Memory B cell (primary cell): ENCODE measurements at places on chromosomes 3 and 15.
A peak's percentile ranks its signal among the peaks of the same experiment; 100 is the strongest.

- DNase-seq = no peak
Observed at GRCh38 chr15:52080031-52080430, 32.5 kb downstream of the BCL2L10 start.

- DNase-seq = no peak
Observed at GRCh38 chr3:100436951-100437350, 35.6 kb downstream of the LNP1 start.

- DNase-seq = no peak
Observed at GRCh38 chr3:108300103-108300849, 3.9 kb downstream of the HHLA2 start.

DNA sequence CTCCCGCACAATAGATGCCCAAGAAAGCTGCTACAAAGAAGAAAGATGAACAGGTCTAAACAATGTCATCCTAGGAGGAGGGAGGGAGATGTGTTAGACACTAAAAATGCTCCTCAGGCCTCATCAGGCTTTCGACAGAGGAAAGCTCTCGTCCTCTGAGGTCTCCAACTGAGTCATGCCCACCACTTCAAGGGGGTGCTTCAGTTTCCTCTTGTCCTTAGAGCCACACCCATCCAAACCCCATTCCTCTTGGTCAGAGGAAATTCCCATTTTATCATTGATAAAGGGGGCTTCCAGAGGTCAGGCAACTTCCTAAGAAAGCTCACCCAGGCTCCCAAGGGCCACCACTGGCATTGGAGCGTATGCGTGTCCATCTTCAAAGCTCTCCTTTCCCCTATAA, 50.1 kb downstream of the HEG1 start:
- no peak for DNase-seq

- no peak for DNase-seq
Observed at GRCh38 chr3:136728473-136728872, 23.7 kb downstream of the STAG1 start.

DNA sequence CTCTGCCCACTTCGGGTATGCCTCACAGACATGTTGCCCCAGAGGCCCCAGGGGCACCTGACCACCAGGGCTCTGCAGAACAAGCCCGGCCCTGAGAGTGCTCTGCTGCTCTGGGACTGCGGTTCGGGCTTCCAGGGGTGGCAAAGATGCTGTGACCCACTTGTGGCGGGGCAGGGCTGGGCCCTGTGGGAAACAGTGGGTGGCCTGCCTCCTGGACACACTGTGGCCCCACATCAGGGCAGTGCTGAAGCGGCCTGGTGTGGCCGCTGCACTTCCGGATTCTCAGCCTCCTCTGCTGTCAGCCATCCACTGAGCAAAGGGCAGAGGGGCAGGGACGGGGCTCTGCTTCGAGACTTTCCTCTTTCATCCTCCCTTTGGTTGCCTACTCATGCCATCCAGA, 26.5 kb upstream of the PLXND1 start:
- DNase-seq = no peak

GRCh38 chr15:58715266-58715917, 34.1 kb downstream of the ADAM10 start:
- DNase-seq = no peak

DNA sequence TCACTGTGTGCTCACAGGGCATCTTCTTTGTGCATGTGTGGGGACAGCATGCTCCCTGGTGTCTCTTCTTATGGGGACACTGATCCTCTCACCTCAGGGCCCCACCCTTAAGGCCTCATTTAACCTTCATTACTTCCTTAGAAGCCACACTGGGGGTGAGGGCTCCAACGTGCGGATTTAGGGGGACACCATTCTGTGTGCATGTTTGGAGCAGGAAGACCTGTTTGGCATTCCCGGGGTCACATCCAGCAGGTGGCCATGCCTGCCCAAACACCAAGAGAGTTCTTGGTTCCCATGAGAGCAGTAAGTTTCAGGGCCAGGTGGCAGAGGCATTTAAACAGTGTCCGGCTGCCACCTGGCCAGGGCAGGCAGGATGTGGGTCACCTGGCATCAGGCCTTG, 24.8 kb downstream of the PRR20G start:
- DNase-seq = no peak

DNA sequence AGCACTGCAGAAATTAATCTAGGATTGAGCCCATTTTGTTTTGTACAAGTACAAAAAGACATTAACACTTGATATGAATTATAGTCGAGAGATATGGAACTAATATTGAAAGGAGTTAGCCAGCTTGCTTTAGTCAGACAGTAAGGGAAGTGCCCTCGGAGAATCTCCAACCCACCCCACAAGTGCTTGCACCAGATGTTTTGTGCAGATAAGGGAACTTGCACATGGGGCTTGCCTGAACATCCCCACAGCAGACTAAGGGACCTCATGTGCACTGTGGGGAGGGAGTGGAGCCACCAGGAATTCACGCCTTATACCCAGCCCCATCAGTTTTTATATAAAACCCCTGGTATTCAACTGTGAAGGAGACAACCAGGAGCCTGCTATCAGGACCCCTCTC, 122.3 kb downstream of the EFHB start:
- no peak for DNase-seq

DNA sequence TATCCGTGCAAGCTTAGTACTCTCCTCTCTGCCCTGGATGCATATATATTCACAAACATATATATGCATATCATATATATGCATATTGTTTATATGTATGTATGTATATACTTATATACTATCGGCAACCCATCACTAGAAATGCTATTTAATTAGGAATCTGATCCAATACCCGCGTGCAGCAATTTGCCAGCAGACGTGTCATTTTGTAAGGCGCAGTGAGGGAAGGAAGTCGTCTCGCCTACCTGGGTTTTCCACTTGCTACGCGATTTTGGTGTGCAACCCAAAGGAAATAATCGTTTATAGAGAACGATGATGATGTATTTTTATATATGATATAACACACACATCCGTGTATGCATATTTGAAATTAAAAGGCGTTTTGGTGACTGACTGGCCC, 5.6 kb upstream of the FEZF2 start:
- DNase-seq = no peak

DNA sequence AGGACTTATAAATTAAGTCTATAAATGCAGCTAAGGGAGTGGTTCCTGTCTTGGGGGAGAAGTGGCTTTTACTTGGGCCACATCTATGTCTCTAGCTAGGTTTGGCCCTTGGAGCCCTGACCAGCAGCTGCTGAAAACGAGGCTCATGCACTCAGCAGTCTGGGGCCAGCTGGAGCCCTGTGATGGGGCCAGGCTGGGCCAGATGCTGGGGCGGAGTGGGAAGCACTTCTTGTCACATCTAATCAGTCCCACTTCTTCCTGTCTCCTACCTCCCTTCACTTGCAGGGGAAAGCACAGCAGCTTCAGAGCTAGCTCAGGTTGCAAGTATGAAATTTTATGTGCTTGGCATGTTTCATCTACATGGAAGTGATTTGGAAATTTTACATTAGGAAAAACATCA, 209.9 kb upstream of the ROPN1 start:
- DNase-seq = no peak

- DNase-seq = peak; percentile 10
Observed at GRCh38 chr3:24185738-24186384, 240.8 kb downstream of the NR1D2 start.

DNA sequence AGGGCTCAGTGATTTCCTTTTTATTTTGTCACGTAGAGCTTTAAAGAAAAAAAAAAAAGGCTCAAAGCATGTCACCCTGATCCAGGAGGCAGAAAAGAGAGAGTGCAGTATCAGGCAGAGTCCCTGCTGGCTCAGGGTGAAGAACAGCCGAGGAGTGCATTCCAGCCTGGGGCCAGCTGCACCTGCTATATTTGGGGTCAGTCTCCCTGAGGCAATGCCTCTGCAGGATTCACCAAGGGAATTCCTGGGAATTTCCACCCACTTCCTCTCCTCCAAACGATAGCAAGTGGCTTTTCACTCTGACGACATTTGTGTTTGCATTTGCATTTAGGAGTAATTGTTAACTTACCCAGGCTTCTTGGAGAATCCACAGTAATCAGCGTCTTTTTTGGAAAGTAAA, 202.9 kb upstream of the CTNNB1 start:
- DNase-seq = no peak

DNA sequence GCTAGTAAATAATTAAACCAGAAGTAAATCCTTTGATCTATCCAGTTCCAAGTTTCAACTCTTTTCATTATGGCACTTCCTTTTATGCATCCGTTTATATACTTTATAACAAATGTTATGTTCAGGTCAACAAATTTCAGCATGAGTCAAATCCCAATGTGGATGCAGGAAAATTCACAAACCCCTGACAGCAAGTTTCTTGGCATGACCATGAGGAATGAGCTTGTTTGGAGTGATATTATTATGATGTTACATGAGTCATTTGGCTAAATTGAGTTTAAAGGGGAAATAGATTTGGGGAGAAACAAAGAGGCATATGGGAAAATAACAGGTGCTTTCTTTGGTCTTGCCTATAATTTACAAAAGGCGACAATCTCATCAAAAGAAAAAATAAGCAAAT, 32.1 kb upstream of the KCNMB2 start:
- no peak for DNase-seq

GRCh38 chr3:133383175-133383574, 16.7 kb upstream of the BFSP2 start:
- no peak for DNase-seq

DNA sequence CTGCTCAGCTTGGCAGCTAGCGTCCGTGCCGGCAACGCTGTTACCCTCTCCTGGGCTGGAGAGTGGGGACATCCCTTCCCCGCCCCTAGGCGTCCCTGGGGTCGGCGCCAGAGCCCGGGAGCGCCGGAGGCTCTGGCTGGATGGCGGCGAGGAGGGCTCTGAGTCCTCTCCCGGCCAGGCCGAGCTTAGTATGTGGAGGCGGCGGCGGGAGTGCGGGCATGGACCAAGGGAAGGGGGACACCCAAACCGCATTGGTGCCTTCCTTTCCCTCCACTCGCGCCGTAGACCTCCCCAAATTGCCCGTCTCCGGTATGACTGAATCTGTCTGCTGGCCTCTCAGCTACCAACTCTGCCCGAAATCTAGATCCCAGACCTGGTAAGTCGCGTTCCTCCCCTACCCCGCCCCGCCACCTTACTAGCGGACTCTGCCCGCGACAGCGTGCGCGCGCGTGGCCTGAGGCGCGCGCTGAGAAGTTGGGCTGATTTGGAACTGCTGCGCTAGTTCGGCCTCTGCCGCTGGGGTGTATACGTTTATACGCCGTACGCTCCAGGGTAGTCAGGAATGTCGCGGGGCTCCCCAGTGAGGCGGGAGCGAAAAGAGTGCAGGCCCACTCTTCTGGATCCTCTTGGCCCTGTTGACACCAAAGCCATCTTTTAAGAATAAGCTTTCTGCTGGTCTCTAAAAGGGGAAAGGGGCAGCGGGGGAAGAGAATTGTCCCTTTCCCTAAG, 12.2 kb downstream of the ZIC1 start:
- DNase-seq = no peak

GRCh38 chr3:57234613-57235575, 7.4 kb downstream of the APPL1 start:
- DNase-seq = no peak

- DNase-seq = no peak
Observed at GRCh38 chr15:101455291-101456025, 34.0 kb downstream of the PCSK6 start.

DNA sequence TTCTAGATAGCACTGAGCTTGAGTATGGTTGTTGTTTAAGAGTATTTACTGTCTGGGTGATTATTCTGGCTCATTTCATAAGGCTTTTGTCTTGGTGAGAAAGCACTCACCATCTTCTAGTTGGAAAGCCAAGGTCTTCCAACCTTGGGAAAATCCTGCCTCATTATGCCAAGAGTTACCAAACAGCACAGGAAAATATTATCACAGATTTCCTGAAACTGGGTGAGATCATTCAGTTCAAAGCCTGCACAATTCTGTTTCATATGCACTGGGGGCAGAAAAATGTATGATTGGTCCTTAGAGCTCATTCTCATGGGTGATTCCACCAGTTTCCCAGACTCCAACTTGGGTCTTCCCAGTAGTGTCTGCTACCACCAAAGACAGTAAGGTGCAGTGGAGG, 291.8 kb downstream of the RORA start:
- no peak for DNase-seq

GRCh38 chr15:35560870-35561269, 14.9 kb upstream of the DPH6 start:
- DNase-seq = no peak

DNA sequence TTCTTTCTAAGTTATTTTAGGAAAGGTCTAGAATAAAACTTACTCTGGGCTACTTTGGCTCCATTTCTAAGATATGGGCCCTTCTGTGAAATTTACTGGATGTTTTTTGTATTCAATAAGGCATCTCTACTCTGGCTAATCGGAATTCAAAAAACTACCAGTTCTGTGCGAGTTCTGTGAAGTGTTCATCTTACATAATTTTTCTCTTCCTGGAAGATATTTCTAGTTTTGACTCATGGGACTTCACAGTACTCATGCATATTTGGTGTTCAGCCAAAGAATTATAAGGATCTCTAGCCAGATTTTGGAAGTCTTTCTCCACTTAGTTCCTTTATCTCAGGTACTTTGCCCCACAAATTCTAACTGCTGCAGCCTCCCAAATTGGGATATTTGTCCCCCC, 46.4 kb upstream of the MBNL1 start:
- no peak for DNase-seq

- DNase-seq = no peak
Observed at GRCh38 chr15:42275780-42276391, 2.7 kb upstream of the TMEM87A start.

DNA sequence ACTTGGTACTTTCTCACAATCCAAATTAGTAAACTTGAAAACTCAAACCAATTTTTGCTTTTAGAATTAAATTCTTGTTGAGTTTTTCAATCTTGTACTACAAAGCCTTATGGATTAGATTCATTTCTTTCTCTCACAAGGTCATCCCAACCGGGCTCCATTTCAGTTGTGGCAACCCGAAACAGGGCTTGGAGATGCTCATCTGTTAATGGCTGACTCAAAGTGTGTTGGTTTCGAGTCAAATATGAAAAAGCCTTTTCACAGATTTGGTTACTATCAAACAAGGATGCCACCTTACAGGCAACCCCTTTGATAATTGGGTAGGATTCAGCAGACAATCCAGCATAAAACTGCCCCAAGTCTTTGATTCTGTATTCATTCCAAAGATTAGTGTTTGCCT, 1.8 kb downstream of the EPM2AIP1 start:
- no peak for DNase-seq

DNA sequence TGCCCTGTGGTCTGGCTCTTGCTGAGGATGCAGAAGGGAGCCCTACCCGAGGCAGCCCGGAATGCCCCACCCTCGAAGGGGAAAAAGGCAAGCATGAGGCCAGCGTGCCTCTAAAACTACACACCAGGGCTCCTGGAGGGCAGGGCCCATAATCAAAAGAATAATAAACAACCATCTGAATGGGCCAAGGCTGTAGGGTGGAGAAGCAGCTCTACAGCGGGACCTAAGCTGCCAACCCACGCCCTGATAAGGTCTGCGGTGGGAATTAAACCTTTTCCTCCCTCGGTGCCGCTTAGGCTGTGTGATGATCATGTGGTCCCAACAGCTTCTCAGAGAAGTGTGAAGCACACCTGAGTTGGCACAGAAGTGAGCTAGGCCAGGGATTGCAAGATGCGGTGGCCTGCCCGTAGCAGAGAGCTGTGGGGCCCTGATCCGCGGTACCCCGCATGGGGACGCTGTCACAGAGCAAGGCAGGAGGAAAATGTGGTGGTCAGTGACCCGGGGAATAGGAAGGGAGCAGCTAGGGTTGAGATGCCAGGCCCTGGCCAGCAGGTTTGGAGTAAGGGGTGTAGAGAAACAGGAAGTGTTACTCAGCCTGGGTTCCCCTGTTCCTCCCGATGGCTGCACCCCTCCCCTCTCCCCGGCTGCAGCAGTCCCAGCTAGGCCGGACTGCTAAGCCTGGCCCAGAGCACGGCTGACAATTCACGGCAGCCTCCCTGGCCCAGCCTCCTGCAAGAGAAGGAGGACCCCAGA, 1.1 kb upstream of the C15orf62 start:
- DNase-seq = no peak

- no peak for DNase-seq
Observed at GRCh38 chr15:54289590-54290136, 311.4 kb downstream of the UNC13C start.
